ENCODE measurements at places on chromosomes 11 and 22.

DNA sequence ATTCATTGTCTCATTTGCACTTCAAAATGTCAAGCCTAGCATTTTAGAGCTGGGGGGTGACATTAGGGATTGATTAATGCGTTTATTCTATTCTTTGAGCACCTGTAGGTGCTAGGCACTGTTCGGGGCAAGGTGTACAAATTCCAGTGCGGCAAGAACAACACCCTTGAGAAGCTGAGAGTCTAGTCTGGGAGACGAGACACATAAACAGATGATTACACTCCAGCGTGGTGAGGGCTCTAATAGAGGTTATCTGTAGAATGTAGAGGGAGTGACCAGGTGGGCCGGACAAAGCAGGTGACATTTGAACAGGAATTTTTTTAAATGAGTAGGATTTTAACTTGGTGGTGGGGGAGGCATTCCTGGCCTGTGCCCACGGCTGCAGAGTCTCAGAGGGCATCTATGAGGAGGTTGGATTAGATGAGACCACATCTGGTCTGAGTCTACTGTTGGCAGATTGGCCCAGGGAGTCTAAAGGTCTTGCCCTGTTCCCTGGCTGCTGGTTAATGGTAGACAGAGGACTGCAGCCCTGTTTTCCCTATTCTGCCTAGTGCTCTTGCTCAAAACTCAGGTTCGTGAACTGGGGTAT, 970 bp downstream of the CAT start:
- DNase-seq = no peak

- peak; percentile 87 for DNase-seq
Measured at GRCh38 chr11:62671608-62672389, at the start of the genes LBHD1 and UQCC3. Gene LBHD1, minus strand, starts transcription at chr11:62672267. Its CDS starts 2,236 bp downstream, at chr11:62670031. Gene UQCC3, plus strand, starts transcription at chr11:62671673. Its CDS starts 73 bp downstream, at chr11:62671746.

- DNase-seq = no peak
Measured at GRCh38 chr11:5336331-5336730, 7.0 kb downstream of the OR51B5 start.

DNA sequence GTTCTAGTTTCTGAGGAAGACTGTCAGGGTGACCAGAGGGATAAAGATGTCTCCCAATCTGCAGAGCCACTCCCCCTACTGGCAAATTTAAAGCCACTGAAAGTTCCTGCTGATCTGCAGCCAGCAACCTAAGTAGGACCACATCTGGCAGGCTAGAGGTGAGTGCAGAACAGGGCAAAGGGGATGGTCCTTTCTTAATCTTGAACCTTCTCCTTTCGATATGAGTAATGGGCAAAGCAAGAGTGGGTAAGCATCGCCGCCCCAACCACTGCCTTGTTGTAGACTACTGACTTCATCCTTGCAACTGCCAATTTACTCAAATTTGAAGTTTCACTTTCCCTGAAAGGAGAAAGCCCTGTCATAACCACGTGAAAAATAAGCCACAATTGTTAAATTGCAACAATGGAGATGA, 30.7 kb downstream of the SCUBE2 start:
- no peak for DNase-seq

GRCh38 chr11:68372625-68373024, 60.2 kb downstream of the LRP5 start:
- no peak for DNase-seq

DNA sequence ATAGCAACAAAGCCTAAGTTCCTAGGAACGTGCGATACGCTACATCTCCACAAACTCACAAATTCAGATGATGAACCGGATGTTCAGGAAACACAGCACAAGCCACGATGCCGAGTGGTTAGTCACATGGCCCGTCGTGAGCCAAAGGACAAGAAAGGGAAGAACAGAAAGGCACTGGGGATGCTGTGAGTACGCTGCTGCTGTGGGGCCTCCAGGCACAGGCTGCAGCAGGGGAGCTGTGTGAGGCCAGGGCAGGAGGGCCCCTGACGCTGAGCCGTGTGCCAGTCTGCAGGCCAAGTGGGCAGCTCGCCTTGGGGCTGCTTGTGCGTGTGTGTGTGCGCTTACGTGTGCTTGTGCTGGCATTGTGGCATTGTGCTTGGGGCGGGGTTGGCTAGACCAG, 89.4 kb downstream of the CTTN start:
- DNase-seq = no peak

DNA sequence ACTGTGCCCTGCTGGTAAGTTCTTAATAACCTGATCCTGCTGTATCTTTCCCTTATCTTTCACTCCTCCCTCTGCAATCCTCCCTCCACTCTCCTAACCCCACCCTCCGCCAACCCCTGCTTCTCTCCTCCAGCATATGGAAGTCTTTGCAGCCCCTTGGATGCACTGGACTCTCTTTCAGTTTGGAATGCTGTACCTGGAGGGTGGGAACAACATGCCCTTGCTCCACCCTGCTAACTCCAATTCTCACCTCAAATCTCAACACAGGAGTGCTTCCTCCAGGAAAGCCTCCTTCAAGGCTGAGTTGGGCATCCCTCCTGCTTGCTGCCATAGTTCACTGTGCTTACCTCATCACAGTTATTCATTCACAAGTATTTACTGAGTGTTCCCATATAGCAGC, 52.8 kb upstream of the LDLRAD3 start:
- no peak for DNase-seq

GRCh38 chr22:37365950-37366349, 61.3 kb downstream of the ELFN2 start:
- no peak for DNase-seq

DNA sequence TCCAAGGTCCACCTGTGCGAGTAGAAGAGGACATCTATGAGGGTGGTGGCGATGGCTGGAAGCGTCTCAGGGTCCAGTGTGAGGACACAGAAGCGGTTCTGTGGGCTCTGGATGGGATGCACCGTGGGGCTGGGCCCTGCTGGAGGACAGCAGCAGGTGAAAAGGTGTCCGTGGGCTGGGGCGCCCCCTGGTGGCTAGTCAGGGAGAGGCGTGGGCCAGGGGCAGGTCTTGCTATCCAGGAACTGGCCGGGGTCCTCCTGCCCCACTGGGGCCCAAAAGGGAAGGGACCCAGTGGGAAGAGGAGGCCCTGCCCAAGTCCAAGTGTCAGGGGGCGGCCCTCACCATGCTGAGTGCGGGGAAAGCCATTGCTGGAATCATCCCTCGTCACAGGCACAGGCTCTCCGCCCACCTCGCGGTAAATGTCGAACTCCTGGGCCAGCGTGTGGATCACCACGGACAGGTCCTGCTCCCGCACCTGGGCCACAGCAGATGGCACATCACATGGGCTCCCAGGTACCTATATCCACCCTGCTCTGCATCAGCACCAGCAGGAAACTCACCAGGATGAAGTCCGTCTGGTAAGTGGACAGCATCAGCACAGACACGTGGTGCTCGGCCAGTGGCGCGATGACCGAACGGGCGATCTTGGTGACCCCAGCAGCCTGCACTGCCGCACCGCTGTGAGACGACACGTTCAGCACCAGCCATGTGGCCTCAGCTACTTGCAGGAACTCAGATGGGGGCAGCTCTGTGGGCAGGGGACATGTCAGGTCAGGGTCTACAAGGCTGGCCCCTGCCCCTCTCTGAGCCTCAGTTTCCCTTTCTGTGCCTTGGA, 2.3 kb downstream of the CASTOR1 start:
- no peak for DNase-seq

DNA sequence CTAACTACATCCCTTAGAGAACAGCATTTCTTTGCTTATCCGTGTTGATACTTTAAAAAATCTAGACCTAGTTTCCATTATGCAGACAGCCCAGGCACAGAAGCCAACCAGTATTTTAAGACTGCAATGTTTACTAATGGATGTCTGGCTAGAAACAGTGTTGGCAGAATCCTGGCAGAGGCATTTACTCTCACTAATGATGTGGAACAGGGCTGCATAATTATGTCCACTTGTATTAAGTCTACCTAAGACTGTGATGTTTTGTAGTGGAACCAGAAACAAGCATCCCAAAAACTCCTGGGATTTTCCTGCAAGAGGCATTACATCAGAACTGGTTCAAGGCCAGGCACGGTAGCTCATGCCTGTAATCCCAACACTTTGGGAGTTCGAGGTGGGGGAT, 50.2 kb upstream of the PICALM start:
- DNase-seq = peak; percentile 7

DNA sequence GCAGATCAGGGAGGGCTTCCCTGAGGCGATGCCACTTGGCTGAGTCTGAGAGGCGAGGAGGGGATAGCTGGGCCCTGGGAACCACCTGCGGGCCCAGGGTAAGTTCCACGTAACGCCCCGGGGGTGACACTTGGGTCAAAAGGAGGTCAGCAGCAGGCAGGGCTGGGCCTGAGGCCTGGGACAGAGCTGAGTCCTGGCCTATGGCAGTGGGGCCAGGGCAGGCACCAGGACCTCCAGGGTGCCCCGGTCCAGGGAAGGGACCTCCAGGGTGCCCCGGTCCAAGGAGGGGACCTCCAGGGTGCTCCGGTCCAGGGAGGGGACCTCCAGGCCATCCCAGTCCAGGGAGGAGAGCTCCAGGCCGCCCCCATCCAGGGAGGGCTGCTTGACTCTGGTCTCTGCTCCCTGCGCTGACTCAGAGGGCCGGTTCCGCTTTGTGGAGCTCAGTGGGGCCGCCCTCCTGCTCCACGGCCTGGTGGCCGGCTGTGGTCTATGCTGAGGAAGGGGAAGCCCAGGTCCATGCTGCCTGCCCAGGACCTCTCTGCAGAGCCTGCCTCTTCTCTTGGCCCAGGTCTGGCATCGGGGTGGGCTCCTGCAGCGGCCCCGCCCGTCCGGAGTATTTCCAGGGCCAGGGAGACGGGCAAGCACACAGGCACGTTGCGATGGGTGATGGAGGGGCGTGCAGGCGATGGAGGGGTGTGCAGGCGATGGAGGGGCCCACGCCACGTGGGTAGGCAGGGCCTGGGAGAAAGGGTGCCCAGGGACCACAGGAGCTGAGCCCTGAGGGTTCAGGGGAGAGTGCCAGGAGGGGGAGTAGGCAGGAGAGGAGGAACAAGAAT, 19.5 kb upstream of the WNT7B start:
- DNase-seq = no peak

GRCh38 chr11:93236741-93237675, 39.2 kb upstream of the SLC36A4 start:
- DNase-seq = peak; percentile 41

GRCh38 chr11:108914211-108914610, 249.3 kb downstream of the DDX10 start:
- DNase-seq = no peak

DNA sequence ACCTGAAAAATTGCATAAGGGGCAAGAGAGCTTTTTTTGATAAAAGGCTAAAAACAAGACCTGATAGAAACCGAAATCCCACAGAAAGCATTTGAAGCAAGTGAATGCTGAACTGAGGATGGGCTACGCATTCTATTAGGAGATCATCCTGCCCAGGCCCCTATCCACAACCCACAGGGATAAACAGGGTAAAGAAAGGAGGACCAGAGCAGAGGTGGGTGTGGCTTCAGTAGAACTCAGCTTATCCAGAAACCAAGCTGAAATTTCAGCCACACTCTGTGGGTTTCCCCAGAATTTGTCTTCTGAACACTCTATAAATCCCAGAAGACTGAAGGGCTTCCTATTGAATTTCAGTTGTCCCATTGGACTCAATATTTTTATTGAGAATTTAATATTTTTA, 195.1 kb downstream of the ETS1 start:
- no peak for DNase-seq

DNA sequence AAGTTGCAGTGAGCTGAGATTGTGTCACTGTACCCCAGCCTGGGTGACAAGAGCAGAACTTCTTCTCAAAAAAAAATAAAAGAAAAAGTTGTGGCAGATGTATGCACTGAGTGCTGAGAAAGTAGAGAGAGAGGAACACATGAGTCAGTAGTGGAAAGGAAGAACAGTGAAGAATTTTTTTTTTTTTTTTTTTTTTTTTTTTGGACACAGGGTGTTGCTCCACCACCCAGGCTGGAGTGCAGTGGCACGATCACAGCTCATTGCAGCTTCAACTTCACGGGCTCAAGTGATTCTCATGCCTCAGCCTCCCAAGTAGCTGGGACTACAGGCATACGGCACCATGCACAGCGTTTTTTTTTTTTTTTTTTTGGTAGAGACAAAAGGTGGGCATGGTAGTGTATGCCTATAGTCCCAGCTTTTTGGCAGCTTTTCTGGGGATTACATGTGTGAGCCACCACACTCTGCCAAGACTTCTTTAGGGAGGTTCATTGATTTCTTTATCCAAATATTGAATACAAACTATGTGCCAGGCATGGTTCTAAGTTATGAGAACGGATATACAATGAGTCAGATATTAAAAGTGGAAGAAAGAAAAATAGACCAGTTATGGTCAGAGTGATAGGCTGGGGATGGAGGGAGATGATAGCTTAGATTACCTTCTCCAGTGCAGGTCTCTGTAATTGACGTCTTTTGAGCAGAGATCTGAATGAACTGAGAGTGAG, 62.0 kb downstream of the YAP1 start:
- DNase-seq = no peak

DNA sequence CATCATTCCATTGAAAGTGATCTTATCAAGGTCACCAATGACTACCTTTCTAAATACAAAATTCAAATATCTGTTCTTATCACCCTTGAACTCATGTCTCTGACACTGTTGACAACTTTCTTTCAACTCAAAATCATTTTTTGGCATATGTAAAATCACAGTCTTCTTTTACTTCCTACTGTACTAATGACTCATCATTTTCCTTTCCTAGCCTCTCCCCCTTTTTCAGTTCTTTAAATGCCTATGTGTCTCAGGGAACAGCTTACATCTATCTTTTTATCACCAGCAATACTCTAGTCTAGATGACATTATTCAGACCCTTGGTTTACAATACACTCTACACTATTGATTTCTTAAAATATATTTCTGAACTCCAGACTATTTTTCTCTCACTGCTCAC, 2220.7 kb upstream of the RAG2 start:
- no peak for DNase-seq

DNA sequence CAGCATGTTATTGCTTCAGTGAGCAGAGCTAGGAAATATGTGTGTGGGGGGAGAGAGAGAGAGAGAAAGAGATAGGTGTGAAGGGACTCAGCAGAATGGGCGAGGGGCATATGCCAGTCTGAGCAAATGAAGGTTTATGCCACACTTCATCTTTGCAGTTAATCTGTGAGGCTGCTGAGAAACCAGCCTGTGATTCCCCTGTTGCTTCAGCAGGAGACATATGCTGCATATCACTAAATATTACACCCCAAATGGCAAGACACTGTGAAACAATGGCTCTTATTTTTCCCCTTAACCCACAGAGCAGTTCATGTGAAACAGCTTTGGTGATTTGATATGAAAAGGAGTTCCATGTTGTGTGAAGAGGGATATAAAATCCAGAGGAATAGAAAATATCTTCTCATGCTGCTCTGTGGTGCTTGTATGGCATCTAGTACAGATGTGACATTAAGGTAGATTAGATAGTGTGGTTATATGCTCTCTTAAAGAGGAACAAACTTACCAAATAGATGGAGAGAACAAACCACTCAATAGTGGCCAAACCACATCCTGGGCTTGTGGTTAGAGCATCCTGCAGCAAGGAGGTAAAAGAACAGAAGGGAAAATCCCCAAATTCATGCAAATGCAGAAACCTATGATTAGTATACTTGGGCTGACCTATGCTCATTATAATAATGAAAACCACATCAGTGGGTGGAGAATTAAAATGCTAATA, 864.2 kb downstream of the FAM181B start:
- no peak for DNase-seq

DNA sequence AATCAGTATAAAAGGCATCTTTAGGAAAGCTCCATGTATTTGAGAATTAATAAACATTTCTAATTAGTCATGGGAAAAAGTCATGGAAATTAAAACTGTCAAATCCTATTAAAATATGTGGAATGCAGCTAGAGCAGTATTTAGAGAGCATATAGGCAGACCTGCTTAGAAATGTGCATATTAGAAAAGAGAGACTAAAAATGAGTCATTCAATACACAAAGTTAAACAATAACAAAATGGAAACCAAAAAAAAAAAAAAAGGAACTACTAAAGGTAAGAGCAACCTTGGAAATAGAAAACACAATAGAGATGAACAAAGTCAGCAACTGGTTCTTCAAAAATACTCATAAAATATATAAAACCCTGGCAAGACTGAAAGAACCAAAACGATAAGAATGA, 59.7 kb upstream of the RASSF10 start:
- no peak for DNase-seq

Measured in NCI-H774 (cell line).